ENCODE measurements at places on chromosomes 3 and 15.

DNA sequence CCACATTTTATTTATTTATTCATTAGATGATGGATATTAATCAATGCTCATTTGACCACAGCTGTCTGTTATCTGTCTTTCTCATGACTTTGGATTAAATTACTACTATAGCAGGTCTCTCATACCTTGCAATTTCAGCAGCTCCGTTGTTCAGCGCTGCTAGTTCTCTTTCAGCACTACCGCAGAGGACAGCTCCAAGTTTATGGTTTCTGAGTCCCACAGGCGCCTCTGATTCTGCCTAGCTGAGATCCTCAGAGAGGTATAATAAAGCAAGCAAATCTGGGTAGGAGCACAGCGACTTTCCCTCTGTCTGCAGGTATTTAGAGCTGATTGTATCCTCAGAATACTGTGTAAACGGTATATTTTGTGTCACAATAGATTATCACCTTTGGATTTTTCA lies 204.9 kb downstream of the CNTN4 start:
- no peak for DNase-seq

DNA sequence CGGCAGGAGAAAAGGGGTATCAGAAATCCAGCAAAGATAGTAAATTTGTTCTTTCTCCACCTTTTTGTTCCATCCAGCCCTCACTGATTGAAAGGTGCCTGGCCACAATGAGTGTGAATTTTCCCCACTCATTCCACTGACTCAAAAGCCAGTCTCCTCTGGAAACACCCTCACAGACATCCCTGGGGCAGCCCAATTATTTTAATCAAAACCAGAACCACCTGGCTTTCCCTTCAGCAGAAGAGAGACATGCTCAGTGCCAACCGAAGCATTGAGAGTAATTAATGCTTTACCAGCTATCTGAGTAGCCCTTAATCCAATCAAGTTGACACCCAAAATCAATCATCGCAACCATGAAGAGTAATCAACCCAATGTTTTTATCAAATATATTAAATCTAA lies 1129.6 kb upstream of the GBE1 start:
- DNase-seq, result no peak

DNA sequence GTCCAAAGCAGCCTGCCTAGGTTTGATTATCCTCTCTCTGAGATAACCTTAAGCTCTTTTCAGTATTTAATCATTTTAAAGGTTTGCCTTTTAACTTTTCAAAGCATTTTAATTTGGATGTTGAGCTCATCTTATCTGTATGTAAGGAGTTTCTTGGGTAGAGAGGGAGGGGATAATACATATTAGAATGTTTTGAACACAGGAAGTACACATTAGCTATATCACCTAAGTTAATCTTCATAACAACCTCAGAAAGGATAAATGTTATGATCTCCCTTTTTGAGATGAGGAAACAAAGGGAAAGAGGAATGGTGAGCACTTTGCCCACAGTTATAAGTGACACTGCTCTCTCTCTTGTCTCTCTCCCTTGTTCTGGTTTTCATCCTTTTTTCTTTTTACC lies 2.2 kb upstream of the CD47 start:
- no peak for DNase-seq

DNA sequence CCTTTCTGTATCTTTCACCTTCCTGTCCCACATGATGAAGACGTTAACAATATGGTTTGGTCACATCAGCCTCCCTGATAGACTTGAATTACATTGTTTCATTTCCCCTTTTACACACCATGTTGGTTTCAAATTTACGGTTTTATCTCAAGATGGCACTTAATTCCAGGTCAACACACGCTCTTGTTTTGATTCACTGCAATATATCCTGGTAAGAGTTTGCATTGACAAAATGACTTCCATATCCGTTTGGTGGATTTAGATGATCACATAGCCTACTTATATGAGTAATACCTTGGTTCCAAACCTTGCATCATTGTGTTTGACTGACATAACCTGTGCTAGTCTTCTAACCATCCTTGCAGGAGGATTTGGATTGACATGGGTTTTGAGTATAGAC lies 499.4 kb downstream of the ROBO1 start:
- no peak for DNase-seq

- no peak for DNase-seq
These were observed 87.5 kb downstream of the LRRFIP2 start for GRCh38 chr3:37086918-37087317.

DNA sequence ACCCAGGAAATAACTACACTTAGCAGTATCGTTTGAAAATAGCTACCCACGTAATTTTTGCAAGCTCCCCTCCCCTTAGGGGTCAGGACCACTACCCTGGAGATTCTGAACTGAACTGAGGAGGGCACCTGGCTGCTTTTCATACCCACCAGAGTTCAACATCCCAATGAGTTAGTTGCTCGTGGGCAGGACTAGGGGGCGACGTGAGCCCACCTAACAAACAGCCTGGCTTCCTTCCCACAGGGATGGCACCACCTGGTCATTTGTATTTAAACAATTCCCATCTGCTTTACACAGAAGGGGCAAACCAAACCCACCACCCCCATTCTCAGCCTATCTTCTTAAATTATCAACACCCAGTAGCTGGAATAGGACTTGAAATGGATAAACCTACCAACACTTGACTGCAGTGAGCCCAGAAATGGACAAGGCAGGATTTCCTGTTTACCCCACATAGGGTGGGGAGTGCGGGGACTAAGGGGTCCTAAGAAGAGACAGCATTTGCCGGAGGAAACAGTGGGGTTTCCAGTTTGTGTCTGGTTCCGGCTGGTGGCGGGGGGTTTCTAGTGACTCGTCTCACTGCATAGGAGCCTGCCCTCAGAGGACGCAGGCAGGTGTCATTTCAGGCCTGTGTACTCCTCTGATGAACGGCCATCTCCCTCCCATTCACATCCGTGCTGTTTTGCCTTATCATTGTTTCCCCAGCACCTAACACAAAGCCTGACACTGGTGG lies 11.6 kb upstream of the VGLL4 start:
- DNase-seq, result no peak

- DNase-seq, result no peak
These were observed 137.9 kb downstream of the SUCLG2 start for GRCh38 chr3:67516496-67516895.

- no peak for DNase-seq
These were observed 28.3 kb upstream of the LSAMP start for GRCh38 chr3:116473602-116474001.

GRCh38 chr3:153783741-153784480 lies 337.3 kb upstream of the ARHGEF26 start:
- DNase-seq, result no peak

All from head of caudate nucleus (tissue), 42 donors.